ENCODE measurements at places on chromosomes 2 and 18. TPM values are rescaled to one million over a fixed set of nuclear protein-coding genes. Genes with fewer than 3 reads are reported as not detected.

Gene TET3
- polyA plus RNA-seq: 6.6 TPM

Gene TMEM163
- polyA plus RNA-seq: 0.79 TPM

- no peak for DNase-seq
Observed at GRCh38 chr18:6004119-6004518, 108.8 kb upstream of the TMEM200C start.

GRCh38 chr18:34802959-34803358, 92.9 kb downstream of the DTNA start:
- DNase-seq: no peak

GRCh38 chr2:38535744-38536506, 66.8 kb downstream of the HNRNPLL start:
- peak; percentile 91 for DNase-seq

DNA sequence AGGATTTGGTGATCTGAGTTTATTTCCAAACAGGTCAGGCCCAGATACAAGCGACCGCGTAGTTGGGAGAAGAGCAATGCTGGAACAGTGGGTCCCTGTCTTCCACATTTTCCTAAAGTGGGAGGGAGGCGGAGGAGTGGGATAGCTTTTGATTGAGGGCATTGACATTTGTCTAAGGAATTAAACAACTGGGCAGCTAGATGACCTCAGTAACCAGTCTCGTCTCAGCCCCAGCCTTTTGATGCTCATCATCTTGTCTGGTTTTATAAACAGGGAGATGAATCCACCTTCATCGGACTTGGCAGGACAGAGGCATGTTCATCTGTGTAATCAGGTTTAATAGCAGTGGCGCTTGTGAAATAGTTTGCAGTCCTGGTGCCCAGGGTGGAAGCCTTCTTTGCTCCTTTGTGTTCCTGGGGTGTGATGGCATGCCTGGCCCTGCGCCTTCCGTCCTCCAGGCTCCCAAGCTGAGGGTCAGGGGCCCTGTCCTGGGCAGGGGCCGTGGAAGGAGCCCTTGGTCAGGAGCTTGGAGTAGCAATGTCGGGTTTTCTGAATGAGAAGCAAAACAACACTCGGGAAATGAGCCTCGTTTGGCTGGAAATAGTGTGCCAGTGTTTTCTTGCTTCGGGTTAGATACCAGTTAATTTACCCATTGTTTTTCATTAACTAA, 193.8 kb downstream of the FAM210A start:
- no peak for DNase-seq

- no peak for DNase-seq
Observed at GRCh38 chr2:60839126-60839813, 42.1 kb upstream of the REL start.

DNA sequence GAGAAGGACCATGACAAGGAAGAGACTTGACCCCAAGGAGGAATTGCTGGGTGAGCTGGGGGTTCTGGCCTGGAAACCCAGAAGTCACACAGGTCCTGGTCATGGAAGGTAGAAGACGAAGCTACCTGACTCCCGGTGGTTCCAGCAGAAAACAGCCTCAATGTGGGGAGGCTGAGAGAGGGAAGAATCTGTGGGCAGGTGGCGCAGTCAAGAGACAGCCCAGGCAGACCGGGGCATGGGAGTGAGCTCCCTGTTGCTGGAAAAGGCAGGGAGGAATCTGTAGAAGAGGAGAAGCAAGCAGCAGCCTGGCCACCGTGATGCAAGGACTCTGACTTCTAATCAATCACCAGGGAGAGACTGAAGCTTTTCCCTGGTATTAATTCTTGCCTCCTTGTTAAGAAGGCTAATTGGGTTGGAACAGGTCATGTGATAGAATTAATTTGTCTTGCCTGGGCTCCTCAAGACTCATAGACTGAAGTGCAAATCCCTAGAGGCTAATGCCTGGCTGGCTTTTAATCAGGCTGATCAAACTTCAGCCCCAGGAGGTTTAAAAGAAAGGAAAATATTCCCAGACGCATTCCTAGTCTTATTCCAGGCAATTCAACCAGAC, 30.1 kb downstream of the CNGA3 start:
- no peak for DNase-seq
